ENCODE measurements at places on chromosomes 6 and 20.
A peak's percentile ranks its signal among the peaks of the same experiment; 100 is the strongest.

DNA sequence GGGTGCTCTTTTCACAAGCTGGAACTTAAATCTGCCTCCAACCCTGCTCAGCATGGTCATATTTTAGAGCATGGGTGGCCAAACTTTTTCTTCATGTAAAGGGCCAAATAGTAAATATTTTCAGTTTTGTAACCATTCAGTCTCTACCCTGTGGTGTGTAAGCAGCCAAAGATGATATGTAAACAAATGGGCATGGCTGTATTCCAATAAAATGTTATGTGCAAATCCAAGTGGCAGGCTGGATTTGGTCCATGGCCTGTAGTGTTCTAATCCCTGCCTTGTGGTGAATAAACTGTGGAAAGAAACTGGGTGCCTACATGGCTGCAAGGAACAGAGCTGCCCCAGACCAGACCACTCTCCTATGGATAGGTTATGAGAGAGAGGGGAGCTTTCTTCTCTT is 32.7 kb downstream of the OGFRL1 start:
- DNase-seq, result no peak

DNA sequence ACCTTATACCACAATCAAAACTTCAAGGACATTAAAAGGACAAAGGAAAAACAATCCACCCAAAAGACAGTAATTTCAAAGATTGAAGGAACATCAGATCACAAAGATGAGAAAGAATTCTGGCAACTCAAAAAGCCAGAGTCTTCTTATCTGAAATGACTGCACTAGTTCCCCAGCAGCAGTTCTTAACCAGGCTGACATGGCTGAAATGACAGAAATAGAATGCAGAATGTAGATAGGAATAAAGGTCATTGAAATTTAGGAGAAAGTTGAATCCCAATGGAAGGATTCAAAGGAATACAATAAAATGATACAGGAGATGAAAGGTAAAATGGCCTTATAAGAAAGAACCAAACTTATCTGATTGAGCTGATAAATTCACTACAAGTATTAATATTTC is 231.4 kb downstream of the CD109 start:
- DNase-seq, result no peak

DNA sequence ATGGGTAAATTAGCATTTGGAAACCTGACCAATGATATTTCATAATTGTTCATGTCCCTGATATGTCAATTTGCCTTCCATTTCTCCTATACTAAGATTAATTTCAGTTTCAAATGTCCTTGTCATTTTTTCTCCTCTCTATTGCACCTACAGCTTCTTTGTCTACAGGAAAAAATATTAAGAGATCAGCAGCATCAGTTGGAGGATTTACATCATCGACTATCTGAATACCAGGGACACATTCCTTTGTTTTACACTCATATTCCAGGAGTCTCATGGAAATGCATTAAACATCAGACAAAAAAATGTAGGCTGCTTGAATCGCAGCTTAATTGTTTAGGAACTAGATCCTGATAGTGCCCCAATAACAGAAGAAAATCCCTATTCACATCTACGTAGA is 188.2 kb downstream of the PRKN start:
- DNase-seq, result no peak

- DNase-seq, result peak; percentile 70
Measured at GRCh38 chr20:45014671-45015415, 48.5 kb downstream of the STK4 start.

DNA sequence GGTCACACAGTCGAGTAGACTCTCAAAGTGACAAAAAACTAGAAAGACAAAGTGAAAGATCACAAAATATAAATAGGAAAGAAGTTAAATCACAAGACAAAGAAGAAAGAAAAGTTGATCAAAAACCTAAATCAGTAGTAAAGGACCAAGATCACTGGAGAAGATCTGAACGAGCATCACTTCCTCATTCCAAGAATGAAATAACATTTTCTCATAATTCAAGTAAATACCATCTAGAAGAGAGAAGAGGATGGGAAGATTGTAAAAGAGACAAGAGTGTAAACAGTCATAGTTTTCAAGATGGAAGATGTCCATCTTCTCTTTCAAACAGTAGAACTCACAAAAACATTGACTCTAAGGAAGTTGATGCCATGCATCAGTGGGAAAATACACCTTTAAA is 31.6 kb upstream of the GJA10 start:
- no peak for DNase-seq

DNA sequence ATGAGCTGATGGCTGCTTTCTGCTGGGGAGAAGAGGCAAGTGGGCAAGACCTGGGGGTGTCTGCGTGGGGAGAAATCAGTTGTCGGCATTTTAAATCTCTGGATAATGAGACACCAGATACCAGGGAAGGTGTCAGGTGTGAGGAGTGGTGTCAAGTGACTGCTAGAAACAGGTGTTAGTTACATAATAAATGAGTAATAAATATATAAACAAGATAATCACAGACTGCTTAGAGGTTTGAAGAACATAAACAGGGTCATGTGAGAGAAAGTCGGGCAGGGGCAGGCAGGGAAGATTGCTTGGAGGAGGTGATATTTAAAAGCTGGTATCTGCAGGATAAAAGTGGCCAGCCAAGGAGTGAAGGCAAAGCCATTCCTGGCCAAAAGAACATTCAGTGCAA is 87.2 kb upstream of the RIN2 start:
- DNase-seq, result no peak

- DNase-seq, result no peak
Measured at GRCh38 chr6:160055813-160056212, 65.8 kb upstream of the SLC22A1 start.

DNA sequence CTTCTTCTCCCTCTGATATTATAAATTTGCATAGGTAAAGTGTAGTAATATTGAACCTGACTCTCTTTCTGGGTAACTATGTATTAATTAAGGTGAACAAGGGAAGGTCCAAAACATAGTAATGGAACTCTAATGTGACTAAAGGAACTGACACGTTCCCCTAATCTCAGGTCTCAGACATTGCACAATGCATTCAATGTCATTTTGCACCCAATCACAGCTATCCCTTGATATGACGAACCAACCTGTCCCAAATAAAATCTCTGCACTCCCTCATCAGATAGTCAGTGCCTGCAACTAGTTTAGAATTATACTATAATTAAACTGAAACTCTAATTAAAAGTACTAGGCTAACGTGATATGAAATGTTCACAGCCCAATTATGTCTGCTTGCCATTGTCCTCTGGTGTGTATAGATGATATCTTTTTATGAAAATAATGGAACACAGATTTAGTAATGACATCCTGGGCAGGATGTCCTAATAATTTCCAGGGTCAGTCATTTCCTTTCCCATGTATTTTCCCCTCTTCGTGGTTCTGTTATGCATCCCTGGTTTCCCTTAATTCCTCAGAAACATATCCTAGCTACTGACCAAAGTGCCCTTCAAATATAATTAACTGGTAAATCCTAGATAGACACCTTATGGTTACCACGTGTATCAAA is 36.8 kb downstream of the PTPRK start:
- no peak for DNase-seq

DNA sequence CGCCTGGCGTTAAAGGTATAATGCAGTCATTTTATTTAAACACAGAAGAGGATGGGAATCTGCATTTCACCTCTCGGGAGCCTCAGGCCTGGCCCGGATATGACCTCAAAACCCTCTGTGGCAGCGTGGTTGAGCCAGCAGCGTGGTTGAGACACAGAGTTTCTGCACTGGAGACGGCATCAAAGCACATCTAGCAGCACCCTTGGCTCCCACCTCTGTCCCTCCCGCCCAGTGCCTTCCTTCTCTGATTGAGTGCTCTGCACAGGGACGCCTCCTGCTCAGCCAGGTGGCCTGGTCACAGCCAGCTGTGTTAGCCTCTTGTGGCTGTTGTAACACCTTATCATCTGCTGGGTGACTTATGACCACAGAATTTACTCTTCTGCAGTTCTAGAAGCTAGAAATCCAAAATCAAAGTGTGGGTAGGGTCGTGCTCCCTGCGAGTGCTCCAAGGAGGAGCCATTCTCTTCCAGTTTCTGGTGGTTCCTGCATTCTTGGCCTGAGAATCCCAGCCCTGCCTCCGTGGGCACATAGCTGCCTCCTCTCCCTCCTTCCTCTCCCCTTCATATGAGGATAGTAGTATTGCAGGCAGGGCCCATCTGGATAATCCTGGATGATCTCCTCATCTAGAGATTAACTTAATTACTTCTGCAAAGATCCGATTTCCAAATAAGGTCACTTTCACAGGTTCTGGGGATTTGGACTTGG is 156.7 kb downstream of the SYCP2 start:
- no peak for DNase-seq

DNA sequence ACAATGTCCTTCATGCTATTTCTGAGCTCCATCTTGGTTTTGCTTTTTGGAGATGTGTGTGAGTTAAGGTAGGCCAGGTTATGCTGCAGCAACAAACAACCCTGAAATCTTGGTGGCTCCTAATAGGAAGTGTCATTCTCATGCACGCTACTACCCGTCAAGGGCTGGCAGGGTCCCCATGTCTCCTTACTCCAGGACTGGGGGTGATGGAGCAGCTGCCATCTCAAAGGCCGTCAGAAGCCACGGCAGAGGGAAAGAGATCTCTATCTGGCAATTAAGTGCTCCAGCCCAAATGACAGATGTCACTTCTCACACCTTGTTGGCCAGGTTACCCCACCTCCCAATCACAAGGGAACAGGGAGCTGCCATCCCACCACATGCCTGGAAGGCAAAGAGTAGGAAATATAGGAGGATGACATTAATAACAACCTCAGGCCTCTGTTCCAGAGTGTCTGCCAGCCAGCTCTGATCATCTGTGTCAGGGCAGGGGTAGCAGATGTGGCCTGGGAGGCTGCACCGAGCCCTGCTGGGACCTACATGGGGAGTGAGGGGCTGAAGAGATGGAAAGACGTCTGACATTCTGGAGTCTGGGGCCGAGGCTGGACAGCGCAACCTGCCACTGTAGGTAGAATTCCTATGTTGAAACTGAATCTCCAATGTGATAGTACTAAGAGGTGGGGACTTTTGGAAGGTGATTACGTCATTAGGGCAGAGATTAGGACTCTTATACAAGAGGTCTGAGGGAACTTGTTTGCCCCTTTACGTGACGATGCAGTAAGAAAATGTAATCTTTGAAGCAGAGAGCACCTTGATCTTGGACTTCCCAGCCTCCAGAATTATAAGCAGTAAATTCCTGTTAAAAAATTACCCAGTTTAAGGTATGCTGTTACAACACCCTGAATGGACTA is 4.8 kb upstream of the SDCBP2 start:
- DNase-seq, result no peak

DNA sequence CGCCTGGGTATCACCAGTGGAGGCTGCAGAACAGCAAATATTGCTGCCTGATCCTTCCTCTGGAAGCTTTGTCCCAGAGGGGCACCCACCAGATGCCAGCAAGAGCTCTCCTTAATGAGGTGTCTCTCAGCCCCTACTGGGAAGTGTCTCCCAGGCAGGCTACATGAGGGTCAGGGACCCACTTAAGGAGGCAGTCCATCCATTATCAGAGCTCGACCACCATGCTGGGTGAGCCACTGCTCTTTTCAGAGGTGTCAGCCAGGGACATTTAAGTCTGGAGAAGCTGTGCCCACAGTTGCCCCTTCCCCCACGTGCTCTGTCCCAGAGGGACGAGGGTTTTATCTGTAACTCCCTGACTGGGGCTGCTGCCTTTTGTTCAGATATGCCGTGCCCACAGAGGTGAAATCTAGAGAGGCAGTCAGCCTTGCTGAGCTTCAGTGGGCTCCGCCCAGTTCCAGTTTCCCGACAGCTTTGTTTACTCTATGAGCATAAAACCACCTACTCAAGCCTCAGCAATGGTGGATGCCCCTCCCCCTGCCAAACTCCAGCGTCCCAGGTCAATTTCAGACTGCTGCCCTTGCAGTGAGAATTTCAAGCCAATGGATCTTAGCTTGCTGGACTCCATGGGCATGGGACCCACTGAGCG is 25.9 kb upstream of the AIG1 start:
- DNase-seq, result no peak

- DNase-seq, result no peak
Measured at GRCh38 chr20:14828459-14828858, 491.0 kb upstream of the FLRT3 start.

- peak; percentile 91 for DNase-seq
Measured at GRCh38 chr20:53828088-53828681, 234.5 kb upstream of the ZNF217 start.

GRCh38 chr6:115899730-115900282 is 160.9 kb downstream of the FRK start:
- DNase-seq, result no peak

DNA sequence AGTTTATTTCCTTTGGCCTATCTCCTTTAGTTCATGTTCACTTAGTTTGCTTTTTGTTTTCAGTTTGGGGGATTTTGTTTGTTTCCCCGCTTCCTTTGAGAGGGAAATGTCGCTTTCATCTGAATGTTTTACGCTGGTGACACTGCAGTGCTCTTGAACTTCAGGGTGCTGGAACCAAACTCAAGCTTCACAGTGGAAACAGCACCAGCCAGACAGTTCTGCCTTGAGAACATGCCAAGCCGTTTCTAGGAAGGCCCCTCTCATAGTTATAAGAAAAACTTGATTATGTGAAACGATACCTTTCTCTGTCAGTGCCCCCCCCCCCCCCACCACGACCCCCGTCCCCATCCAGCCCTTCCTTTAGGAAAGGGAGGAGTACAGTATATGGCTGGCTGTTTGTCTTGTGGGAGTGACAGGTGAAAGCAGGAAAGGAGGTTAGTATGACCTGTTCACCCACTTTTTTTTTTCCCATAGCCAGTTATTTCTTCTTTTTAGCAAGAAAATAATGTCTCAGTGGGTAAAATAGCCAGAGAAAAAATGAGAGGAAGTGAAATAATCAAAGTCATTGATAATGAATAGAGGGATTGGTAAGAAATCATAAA is 130.1 kb downstream of the LRRC1 start:
- no peak for DNase-seq

GRCh38 chr6:366389-367297 is 24.9 kb upstream of the IRF4 start:
- no peak for DNase-seq

DNA sequence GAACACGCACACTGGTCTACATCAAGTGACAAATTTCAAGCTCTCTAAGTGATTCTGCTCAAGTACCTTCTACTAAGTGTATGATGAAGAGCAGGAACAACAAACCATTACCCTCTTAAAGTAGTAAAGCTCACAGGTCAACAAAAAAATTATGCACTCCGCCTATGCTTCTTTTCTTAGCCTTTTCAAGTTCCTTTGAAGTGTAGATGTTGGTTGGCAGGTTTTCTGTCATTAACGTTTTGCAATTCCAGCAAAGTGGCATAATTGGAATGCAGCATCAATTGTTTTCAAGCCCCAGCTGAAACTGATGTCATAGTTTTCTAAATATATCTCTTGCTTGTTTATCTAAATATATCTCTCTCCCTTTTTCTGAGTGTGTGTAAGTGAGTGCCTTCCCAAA is 396.9 kb upstream of the EYS start:
- DNase-seq, result no peak

GRCh38 chr20:59782986-59783640 is 150.3 kb downstream of the SYCP2 start:
- peak; percentile 24 for DNase-seq
